ENCODE measurements at places on chromosomes 4 and X.

DNA sequence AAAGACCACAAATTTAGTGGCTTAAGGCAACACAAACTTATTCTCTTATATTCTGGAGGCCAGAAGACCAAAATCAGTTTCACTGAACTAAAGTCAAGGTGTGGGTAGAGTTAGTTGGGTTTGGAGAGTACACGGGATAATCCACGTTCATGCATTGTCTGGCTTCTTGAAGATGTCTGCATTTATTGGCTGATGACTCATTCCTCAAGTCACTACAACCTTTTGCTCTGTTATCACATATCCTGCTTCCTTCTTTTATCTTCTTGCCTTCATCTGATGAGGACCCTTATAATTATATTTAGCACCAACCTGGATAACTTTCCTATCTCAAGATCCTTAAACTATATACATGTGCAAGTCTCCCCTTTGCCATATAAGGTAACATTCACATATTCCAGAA is 590.0 kb downstream of the FSTL5 start:
- DNase-seq = no peak

GRCh38 chr4:2082118-2082517 is 23.0 kb downstream of the NAT8L start:
- DNase-seq = no peak

- no peak for DNase-seq
These were observed 101.9 kb upstream of the SFRP2 start for GRCh38 chr4:153890761-153891160.

DNA sequence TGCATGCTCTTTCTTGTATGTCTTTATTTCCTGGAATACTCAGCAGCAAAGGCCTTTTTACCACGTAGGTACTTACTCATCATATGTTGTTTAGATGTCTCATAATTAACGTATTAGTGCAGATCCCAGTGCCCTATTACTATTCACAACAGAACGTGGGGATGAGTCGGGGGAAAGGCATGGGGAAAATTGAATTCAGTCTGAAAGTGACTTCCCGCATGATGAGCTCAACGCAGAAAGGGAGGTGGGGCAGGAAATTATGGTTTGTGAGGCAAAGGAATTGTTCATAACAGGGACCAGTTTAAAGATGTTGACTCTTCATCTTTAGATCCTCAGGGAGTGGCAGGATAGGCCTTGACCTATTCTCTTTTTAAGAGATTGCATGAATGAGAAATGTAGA is 2.0 kb upstream of the TMPRSS11D start:
- DNase-seq = no peak

DNA sequence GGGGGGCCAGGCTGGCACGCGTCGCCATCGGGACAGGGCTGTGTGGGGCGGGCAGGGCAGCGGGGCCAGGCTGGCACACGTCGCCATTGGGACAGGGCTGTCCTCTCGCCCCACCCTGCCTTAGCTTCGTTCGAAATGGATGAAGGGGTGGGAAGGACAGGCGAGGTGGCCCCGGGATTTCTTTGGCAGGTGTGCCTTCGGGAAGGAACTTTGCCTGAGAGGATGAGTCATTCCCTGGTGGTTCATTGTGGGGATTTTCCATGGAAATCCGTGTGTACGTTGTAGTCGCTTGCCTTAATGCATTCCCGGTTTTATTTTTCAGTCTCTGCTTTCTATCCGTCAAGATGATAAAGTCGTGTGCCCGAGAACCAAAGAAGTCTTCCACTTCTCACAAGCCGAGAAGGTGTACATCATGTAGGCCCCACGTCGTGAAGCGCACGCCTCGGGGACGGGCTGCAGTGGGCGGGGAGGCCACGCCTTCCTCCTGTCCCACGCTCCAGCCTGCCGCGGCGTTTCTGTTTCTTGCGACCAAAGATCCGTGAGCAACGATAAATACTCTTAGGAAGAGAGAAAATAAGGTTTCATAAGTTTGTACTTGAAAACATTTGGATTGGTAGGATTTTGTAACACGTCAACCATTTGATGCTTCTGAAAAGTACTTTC is 8.1 kb upstream of the UVSSA start:
- DNase-seq = no peak

DNA sequence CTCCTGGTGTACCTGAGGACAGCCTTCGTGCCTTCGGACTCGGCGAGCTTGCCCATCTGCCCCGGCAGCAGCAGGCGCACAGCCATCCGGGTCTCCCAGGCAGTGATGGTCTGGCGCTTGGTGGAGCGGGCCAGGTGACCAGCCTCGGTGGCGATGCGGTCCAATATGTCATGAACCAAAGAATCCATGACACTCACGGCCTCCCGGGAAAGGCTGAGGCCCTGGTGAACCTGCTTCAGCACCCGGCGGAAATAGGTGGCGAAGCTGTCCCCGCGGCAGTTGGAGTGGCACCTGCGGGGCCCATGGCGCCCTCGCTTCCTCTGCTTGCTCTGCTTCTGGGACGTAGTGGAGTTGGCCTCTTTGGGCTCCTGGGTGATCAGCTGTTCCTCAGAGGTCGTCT is 350 bp downstream of the H2BW1 start:
- no peak for DNase-seq

DNA sequence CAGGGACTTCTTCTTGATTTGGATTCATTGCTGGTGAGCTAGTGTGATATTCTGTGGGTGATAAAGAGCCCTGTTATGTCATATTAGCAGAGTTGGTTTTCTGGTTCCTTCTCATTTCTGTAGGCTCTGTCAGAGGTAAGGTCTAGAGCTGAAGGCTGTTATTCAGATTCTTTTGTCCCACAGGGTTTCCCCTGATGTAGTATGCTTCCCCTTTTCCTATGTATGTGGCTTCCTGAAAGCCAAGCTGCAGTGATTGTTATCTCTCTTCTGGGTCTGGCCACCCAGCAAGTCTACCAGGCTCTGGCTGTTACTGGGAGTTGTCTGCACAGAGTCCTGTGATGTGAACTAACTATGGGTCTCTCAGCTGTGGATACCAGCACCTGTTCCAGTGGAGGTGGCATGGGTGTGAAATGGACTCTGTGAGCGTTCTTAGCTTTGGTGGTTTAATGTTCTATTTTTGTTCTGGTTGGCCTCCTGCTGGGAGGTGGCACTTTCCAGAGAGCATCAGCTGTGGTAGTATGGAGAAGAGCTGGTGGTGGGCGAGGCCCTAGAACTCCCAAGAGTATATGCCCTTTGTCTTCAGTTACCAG is 373.7 kb downstream of the AR start:
- no peak for DNase-seq

DNA sequence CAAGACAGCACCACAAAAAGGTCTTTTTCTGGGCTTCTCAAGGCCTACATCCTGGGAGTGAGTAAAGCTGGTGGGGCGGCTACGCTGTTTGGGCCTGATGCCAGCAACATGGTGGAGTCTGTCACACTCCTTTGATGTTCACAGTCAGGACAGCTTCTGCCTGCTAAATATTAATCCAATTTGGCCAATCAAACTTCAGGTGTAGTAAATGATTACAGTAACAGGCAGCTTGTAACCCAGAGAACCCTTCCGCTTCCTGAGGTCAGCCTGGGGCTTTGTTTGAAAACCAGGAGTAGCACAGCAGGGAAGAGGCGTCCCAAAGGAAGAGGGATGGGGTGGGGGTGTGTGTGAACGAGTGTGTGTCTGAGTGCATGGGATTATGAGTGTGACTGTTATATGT is 220.4 kb downstream of the MAML3 start:
- no peak for DNase-seq

DNA sequence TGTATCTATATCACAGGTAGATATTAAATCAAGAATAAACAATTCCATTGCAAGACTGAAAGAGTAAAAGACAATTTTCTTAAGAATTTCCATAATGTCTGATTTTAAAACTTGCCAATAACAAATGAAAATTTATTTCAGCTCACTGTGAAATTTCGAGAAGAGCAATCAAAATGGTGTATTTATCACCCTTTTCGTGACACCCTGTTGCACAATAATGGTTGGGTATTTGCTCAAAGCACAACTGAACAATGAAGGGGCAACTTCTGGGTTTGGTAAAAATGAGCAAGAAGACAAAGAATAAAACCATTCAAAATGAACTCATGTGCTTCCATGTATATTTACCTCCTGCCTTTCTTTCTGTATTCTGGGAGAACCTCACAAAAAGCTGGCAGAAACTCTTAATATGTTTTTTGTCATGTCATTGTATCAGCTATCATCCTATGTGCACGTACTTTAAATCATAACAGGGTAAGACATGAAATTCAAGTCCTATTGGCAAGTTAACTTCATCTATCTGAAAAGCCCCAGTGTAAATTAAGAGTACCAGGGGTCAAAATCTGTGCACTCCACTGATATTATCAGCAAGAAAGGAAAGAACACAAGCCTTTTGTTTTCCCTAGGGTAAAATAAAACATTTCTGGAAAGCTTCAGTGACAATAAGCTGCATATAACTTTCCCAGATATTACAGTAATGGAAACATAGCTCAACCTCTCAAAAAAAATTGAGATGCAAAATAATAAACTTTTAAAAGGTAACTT is 126.9 kb upstream of the CBR4 start:
- no peak for DNase-seq

DNA sequence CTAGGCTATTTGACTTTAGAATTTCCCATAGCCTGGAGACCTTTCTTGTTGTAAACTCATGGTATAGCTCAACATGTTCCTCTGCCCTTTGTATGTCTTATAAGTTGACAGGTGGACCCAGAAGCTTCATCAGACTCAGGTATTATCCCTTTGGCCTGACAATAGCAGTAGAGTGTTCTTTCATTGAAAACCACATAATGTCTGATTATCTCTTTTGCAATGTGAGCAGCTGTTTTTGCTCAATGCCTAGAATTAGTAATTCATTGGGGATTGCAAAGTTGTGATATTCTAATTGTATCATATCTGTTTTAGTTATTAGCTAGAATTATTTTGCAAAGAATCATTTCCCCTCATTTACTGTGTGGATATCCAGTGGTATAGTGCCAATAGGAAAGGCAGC is 27.5 kb downstream of the TBC1D19 start:
- no peak for DNase-seq

DNA sequence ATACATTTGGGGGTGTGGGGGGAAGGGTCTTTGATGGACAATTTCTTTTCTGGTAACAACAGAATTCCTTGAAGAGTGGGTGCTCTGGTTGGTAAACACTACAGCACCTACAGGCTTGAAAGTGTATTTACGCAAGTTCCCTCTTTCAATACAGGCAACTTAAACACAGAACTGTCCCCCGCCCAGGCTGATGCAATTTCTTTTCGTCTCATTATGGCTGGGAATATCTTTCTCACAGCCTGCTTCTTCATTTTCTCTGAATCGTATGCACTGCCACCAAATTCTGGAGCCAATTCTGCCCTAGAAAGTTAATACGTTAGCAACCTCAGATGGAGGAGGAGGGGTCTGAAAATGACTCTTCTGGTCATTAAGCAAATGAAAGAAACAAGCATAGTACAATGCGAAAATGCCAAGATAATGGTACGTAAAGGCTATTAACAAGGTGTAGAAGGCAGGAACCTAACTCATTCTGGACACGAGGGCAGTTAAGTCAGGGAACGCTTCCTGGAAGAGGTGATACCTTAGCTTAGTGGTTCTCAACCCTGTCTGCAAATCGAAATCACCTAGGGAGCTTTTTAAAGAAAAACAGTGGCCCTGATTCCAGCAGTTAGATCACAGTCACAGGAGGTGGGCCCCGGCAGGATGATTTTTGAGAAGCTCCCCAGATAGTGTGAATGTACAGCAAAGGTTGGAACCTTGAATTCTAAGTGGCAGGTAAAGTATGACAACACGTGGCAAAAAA is 1.0 kb downstream of the AGA start:
- no peak for DNase-seq

GRCh38 chr4:152169683-152170082 is 366.2 kb downstream of the FBXW7 start:
- DNase-seq = no peak

- no peak for DNase-seq
These were observed 76.9 kb downstream of the TMLHE start for GRCh38 chrX:155535866-155536265.

DNA sequence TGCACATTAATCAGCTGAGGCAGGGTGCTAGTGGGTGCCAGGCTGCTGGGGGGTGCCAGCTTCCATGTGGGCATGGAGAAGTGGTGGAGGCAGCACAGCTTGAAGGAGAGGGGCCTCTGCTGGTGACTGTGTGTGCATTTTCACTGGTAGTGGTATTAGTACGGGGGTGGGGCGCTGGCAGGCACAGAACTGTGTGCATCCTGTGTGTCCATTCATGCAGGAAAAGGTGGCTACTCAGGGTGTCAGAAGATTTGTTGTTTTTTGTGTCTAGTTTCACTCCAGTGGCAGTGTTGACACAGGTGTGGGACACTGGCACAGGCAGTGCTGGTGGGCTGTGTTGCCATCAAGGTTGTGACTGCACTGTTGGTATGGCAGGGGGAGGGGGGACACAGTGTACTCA is 1303.6 kb downstream of the FAM133A start:
- no peak for DNase-seq

GRCh38 chr4:7691982-7692381 is 247.7 kb downstream of the AFAP1 start:
- no peak for DNase-seq

GRCh38 chr4:94531991-94532789 is 80.4 kb downstream of the PDLIM5 start:
- DNase-seq = no peak

DNA sequence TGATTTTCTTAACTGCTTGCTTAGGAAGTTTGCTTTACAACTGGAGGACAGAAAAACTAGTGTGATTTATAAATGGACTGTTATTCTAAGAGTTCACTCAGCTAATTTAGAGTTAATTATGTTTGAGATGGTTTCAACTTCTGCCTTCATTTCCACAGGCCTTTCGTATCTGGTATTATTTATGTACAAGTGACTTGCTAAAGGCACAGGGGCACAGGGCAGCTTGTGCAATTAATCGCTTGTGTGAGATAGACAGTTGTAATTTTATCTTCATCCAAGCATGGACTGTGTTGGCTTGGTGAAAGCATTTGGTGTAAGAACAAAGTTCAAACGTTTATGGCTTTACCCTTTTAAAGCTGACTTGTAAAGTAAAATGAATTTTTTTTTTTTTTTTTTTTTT is 38.3 kb downstream of the GPAT3 start:
- DNase-seq = no peak

GRCh38 chrX:95675011-95675410 is 1009.6 kb upstream of the DIAPH2 start:
- DNase-seq = no peak

GRCh38 chrX:109783701-109784079 is 50.6 kb upstream of the ACSL4 start:
- DNase-seq = no peak

DNA sequence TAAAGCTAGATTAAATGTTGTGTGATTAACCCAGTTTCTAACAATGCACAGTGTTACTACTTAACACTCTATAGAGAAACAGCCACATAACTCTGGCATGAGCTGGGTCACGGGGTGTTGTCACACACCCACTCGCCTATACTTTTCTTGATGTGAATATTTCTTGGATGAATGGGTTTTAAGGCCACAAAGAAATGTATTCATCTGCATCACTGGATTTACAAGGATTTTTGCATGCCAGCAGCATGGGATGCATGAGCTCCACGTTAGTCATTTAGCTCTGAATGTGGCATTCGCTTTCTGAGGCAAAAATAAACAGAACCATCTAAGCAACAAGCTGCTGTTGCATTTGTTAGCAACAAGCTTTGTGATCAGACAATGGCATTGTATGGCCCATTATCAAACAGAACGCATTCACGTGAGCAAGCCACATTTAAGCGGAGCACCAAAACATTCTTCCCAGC is 89.7 kb downstream of the LRP2BP start:
- no peak for DNase-seq

GRCh38 chrX:66672106-66672505 is 33.2 kb upstream of the EDA2R start:
- DNase-seq = no peak

Measured in vagina (tissue), 2 donors.